Frontal cortex (tissue), 4 donors: ENCODE measurements at places on chromosomes 5 and 9. TPM values are rescaled to one million over a fixed set of nuclear protein-coding genes. Genes with fewer than 3 reads are reported as not detected.

Gene PCDHGB1
- 6.1 TPM for total RNA-seq

Gene FOXD4L3
- not detected for total RNA-seq

Gene MAMDC4
- 4.1 TPM for total RNA-seq

Gene LHX2
- 73.0 TPM for total RNA-seq

Gene VLDLR
- total RNA-seq: 49.7 TPM

Gene ADAMTS12
- total RNA-seq: 1.2 TPM

Gene SHISAL2B
- total RNA-seq: not detected

Gene IFNA13
- total RNA-seq: not detected

Gene CAMSAP1
- total RNA-seq: 157 TPM

Gene IRX2
- total RNA-seq: under 0.01 TPM

Gene AGXT2
- total RNA-seq: not detected

Gene PARP8
- total RNA-seq: 48.5 TPM

Gene MYMK
- total RNA-seq: not detected

Gene IFNA2
- total RNA-seq: not detected

Gene PDE6A
- total RNA-seq: not detected

Gene SLC6A19
- total RNA-seq: not detected

Gene SLC34A1
- not detected for total RNA-seq

Gene ZDHHC11
- total RNA-seq: 5.7 TPM

Gene FCN2
- total RNA-seq: not detected

Gene FAM151B
- 38.3 TPM for total RNA-seq

Gene LRRC19
- not detected for total RNA-seq

Gene SLC25A2
- not detected for total RNA-seq

Gene NUDT2
- total RNA-seq: 15.5 TPM

Gene HSD17B3
- not detected for total RNA-seq

Gene ZCCHC10
- total RNA-seq: 27.3 TPM

Gene MCC
- 10.2 TPM for total RNA-seq

Gene KIAA1958
- 10.6 TPM for total RNA-seq

Gene LEAP2
- 1.2 TPM for total RNA-seq

Gene CAPSL
- not detected for total RNA-seq

Gene PCA3
- total RNA-seq: 0.82 TPM

Gene FAM221B
- total RNA-seq: not detected

Gene SMIM27
- 3.3 TPM for total RNA-seq

Gene ACO1
- total RNA-seq: 13.9 TPM

Gene GNA14
- 1.6 TPM for total RNA-seq

Gene SLCO6A1
- total RNA-seq: 0.41 TPM

Gene TOR1A
- 21.6 TPM for total RNA-seq

Gene LCN15
- not detected for total RNA-seq

Gene TAL2
- total RNA-seq: 13.5 TPM

Gene SPATA6L
- total RNA-seq: 9.4 TPM

Gene SIGMAR1
- total RNA-seq: 20.8 TPM

Gene DRD1
- total RNA-seq: 18.3 TPM

Gene ENC1
- total RNA-seq: 1,653 TPM

Gene UAP1L1
- total RNA-seq: 0.41 TPM

Gene ANXA1
- total RNA-seq: 8.2 TPM

Gene QRFP
- under 0.01 TPM for total RNA-seq

Gene NIM1K
- 8.2 TPM for total RNA-seq

Gene HSD17B4
- total RNA-seq: 179 TPM

Gene GABRA1
- total RNA-seq: 29.8 TPM

Gene NR3C1
- 13.0 TPM for total RNA-seq

Gene TSLP
- total RNA-seq: not detected

Gene LPAR1
- 24.5 TPM for total RNA-seq
